ENCODE measurements at places on chromosomes 6 and 20.

- no peak for DNase-seq
These were observed 5.7 kb upstream of the CTNNBL1 start for GRCh38 chr20:37688093-37688492.

GRCh38 chr6:69884231-69884630 lies 17.9 kb downstream of the COL19A1 start:
- DNase-seq: no peak

DNA sequence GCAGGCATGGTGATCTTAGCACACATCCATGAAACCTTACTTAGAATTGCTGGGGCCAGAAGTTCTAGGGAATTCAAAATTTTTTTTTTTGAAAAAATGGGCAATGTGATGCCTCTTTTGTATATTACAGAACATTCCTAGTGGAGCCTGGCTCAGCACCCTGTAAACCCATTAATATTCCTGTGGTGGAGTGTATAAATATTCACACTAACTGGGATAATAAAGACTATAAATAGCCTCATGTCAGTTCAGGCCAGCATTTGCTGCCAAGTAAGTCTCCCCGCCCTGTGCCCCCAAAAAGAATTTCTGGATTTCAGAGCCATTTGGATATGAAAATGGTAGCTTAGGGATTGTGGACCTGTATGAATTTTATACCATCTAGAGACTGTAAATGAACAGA lies 14.8 kb downstream of the BANF2 start:
- DNase-seq: no peak

GRCh38 chr6:136791296-136792094 lies 782 bp downstream of the MAP3K5 start:
- no peak for DNase-seq

- DNase-seq: no peak
These were observed 99.8 kb downstream of the HIVEP2 start for GRCh38 chr6:142845143-142845571.

DNA sequence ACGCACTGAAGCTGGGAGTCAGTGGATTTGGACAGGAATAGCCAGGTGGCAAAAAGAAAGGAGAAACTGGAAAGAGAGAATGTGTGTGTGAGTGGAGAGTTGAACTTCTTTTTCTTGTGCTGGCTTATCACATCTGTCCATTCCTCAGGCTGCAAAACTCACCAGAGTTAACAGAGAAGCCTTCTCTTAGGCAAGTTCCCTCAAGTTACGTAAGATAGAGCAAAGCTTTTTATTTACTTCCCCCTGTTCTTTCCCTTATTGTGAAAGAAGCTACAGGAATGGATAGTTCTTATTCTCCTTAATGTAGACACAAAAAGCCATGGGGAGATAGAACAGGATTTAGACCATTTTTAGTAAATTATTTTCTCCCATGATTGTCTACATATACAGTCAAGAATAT lies 188.6 kb downstream of the BMP2 start:
- no peak for DNase-seq

DNA sequence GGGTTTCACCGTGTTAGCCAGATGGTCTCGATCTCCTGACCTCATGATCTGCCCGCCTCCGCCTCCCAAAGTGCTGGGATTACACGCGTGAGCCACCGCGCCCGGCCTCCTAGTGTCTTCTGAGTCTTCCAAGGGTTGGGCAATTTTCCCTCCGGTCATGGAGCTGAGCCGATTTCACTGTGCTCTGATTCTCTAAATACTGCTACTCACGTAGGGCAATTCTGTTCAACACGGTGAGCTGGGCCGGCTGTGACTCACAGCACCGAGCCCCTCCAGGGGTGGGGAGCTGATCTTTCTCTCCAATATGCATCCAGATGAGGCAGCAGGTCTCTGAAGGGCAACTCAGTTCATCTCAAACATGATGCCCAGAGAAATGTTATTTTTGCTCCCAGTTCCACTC lies 71.6 kb upstream of the CD93 start:
- no peak for DNase-seq

GRCh38 chr6:158593670-158594069 lies 33.8 kb downstream of the TMEM181 start:
- DNase-seq: no peak
